ENCODE measurements at places on chromosomes 12 and 14.

DNA sequence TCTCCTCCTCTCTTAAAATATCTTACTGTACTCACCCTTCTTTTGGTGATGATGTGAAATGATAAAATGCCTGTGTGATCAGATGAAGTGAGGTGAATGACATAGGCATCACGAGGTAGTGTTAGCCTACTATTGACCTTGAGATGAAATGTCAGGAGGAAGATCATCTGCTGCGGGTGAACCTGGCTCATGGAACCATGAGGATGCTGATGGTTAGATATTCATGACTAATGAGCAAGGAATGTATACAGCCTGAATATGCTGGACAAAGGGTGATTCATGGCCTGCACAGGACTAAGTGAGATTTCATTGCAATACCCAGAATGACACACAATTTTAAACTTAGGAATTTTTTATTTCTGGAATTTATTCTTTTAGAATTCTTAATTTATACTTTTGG lies 89.6 kb downstream of the DAAM1 start:
- no peak for DNase-seq

DNA sequence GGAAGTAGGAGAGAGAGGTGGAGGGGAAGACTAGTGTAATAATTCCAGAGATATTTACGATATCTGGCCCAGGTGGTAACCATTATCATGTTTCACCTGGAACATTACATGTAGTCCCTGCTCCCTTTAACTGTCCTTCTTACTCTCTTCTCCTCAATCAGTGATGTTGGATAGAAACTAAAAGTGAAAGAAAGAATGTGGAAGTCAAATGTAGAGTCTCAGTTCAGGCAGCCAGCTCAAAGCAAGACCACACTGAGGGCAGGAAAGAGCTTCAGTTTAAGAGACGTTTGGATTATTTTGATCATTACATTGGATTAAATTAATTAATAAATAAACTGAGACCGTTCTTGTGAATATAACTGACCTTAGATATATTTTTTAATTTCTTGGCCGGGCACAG lies 594.4 kb downstream of the FLRT2 start:
- DNase-seq = no peak

GRCh38 chr14:68236582-68237458 lies 417.2 kb downstream of the RAD51B start:
- DNase-seq = no peak

- no peak for DNase-seq
Observed at GRCh38 chr12:124484067-124484466, 83.3 kb downstream of the NCOR2 start.

All from CD4-positive, alpha-beta T cell treated with Interleukin-4 for 1 hour (primary cell).